ENCODE measurements at places on chromosomes 11 and 22.

GRCh38 chr11:120688163-120688562 is 176.6 kb downstream of the GRIK4 start:
- DNase-seq, result no peak

DNA sequence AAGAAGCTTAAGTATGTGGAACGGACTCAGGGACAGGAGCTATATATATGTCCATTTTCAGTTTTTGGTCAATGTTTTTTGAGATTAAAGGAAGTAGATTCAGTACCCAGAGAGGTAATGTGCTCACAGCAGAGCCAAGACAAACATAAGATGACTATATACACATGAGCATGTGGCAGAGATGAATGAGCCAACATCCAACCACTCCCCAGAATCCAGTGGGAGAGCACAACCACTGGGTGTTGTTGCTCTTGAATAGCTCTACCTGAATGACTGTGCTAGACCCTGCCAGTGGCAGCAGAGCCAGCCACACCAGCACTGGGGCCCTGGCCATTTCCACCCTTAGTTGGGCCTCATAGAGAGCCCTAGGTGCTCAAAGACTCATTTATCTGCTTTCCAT is 10.7 kb upstream of the SYTL2 start:
- peak; percentile 68 for DNase-seq

GRCh38 chr11:3947061-3947460 is 91.6 kb downstream of the STIM1 start:
- DNase-seq, result no peak

DNA sequence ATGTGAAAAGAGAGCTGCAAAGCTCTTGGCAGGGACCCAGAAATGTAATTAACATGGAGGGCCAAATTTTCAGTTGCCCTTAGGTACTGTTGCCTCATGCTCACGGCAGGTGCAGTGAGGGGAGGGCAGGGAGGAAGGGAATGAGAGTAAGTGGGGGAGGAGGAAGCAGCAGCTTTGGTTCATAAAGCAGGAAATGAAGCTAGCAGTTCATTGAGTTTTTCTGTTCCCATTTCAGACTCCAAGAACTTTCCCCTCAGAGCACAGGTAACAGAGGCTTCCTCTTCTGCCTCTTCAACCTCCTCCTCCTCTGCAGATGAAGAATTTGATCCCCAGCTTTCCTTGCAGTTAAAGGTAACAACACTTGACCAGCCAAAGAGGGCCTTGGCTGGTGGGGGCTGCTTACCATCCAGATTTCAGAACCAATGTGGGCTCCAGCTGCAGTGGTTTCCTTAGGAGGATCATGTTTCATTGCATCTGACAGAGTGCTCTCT is 57.9 kb upstream of the PARVA start:
- peak; percentile 87 for DNase-seq

DNA sequence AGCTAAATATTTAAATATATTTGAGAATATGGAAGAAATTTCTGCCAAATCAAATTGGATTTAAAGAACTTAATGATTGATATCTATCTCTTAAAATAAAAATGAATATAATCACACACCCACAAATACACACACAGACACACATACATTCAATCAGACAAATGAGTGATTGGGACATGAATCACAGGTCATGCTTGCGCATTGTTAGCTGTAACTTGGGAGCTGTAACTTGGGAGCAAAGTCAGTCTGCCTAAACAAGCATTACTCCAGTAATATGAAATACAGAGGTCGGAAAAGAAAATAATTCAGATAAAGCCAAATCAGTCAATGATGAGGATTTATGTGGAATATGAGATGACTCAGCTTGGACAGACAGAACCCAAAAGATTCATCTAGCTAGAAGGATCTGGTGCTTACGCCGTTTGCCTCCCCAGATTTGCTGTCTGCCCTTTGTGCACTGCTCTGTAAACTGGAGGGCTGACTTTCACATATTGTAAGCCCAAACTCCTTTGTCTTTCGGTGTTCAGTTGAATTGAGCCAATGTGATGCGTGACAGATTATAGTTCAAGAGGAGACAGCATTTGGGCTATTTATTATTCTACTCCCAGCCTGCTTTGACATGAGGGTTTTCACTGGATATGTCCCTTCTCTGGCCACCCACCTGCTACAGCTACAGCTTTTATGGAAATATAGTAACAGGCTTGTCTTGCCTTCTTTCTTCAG is 1.6 kb downstream of the OR56B1 start:
- DNase-seq, result no peak

- no peak for DNase-seq
These were observed 43.8 kb downstream of the FBXO7 start for GRCh38 chr22:32518381-32518780.

GRCh38 chr11:115784796-115785521 is 280.7 kb upstream of the CADM1 start:
- peak; percentile 48 for DNase-seq

DNA sequence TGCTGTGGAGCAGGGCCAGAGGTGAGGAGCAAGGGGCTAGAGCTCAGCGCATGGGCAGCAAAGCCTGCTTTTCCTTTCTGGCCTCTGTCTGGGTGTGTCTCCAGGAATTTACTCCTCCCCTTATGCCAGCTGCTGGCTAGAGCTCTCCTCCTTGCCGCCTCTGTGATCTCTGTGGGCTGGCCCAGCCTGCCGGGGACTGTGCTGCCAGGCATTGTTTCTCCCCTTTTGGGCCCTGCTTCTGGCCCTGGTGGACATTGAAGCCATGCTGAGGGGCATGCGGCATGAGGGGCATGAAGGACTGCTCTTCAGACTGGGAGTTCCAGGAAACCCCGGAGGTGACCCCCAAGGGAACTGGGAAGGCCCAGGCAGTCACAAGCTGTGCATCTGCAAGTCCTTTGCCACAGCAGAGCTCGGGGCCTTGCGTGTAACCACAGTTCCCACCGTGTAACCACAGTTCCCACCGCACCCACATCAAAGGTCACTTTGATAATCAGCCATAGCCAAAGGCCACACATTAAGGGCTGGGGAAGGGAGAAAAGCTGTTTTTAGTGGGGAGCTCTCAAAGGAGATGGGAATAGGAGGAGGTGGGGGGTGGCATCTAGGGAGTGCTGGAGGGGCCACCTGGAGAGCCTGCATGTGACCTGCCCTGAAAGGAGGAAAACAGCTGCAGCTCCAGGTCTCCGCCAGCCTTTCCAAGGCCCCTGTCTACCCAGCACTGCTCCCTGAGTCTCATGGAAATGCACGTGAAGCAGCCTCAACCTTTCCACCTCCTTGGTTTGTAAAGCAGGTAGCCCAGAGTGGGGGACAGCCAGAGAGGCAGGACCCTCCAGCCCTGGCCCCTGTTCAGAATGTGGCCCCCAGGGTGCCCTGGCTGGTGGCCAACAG is 62.3 kb downstream of the PPFIBP2 start:
- DNase-seq, result peak; percentile 79

DNA sequence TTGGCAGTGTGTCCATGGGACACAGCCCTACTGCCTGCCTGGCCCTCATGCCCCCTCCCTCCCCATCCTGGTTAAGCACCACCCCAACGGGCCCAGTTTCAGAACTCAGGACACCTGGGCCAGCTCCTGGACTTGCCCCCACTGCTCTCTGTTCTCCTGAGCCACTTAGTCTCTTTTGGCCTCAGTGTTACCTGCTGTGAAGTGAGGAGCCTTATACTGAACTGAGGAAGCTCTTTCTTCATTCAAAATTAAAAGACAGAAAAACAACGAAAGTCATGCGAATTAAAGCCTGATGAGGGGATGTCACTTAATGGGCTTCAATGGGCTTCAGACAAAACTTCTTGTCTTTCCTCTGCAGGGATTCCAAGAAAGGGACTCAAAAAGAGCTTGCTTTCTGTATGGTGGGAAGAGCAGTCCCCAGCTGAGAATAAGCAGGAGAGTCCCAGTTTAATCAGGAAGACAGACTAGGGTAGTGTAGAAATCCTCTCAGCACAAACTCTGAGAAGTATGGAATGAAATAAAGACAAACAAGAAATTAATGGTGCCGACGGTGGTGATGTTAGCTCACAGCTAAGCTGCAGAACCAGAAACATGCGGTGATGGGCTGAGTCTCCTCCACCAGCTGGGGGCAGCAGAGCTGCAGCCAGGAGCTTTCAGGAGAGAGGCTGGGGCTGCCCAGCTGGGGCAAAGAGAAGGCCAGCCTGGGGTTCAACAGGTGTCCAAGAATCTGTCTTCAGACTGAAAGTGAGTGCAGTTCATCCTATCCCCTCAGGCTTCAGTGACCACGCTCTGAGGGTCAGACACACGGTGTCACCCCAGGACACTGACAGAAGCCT is 101.0 kb downstream of the GGTLC2 start:
- DNase-seq, result peak; percentile 57

GRCh38 chr11:10945196-10945595 is 87.3 kb upstream of the ZBED5 start:
- no peak for DNase-seq

GRCh38 chr22:22552630-22553029 is 6.4 kb downstream of the PRAME start:
- DNase-seq, result no peak

DNA sequence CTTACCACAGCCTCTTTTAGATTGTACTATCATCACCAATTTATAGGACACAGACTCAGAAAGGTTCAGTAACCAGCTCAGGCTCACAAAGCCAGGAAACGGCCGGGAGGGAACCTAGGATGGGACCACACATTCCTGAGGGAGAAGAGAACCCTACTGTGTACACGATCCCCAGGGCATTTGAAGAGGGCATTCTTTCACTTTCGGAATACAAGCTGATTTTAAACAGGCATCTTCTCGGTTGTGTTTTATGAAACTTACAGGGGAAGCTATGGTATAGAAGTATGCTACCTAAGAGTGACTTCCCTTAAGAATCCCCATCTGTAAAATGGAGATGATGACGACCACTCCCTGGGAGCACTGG is 19.0 kb downstream of the SMCO4 start:
- no peak for DNase-seq

- peak; percentile 24 for DNase-seq
These were observed 188.9 kb upstream of the SESN3 start for GRCh38 chr11:95419915-95420314.

- no peak for DNase-seq
These were observed 33.0 kb upstream of the NARS2 start for GRCh38 chr11:78607696-78608095.

- no peak for DNase-seq
These were observed 43.9 kb downstream of the RELT start for GRCh38 chr11:73420136-73420535.

- DNase-seq, result peak; percentile 87
These were observed 21.1 kb downstream of the EIF3L start for GRCh38 chr22:37870273-37870672.

DNA sequence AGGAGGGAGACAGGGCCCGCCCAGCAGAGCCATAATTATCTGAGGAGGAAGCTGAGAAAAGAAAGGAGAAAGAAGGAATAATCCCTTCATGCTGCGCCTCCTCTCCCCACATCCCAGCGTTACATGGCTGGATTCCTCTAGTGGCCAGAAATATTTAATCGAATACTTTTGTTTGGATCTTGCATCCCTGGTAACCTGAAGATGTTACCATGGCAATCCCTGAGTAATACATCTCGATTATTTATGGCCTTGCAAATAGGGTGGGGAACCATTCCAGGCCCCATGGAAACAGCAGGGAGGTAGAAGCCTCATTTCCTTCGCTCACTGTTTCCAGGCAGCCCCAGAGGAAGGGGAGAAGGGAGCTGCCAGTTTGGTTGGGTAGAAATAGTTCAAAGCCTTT is 357.7 kb downstream of the BUD13 start:
- DNase-seq, result peak; percentile 49

GRCh38 chr22:37442135-37442534 is 14.9 kb upstream of the ELFN2 start:
- DNase-seq, result no peak

GRCh38 chr11:84255483-84255882 is 969.3 kb upstream of the CCDC90B start:
- peak; percentile 31 for DNase-seq

- no peak for DNase-seq
These were observed 1.3 kb downstream of the MRPL23 start for GRCh38 chr11:1948389-1948788.

All from DMS53 (cell line).